IMR-90 (cell line): ENCODE measurements at places on chromosomes 3 and 15. TPM values are rescaled to one million over a fixed set of nuclear protein-coding genes. Genes with fewer than 3 reads are reported as not detected.
A peak's percentile ranks its signal among the peaks of the same experiment; 100 is the strongest.

TRA2B gene
- polyA plus RNA-seq = 119 and 127 TPM in 2 replicates

IVD gene
- 38.3 and 41.1 TPM in 2 replicates for polyA plus RNA-seq

MST1R gene
- 0.10 and 0.14 TPM in 2 replicates for polyA plus RNA-seq

CORO2B gene
- 39.3 and 43.2 TPM in 2 replicates for polyA plus RNA-seq

POLQ gene
- 1.7 and 1.8 TPM in 2 replicates for polyA plus RNA-seq

ALDH1A2 gene
- polyA plus RNA-seq = not detected in 2 replicates

ZDHHC23 gene
- polyA plus RNA-seq = 0.24 and 0.50 TPM in 2 replicates

LDHAL6B gene
- not detected in 2 replicates for polyA plus RNA-seq

- DNase-seq = peak; percentile 86
Measured at GRCh38 chr3:14391033-14391432, 11.4 kb upstream of the SLC6A6 start.

GRCh38 chr3:108073764-108074431, 16.9 kb downstream of the CD47 start:
- peak; percentile 19 for DNase-seq

DNA sequence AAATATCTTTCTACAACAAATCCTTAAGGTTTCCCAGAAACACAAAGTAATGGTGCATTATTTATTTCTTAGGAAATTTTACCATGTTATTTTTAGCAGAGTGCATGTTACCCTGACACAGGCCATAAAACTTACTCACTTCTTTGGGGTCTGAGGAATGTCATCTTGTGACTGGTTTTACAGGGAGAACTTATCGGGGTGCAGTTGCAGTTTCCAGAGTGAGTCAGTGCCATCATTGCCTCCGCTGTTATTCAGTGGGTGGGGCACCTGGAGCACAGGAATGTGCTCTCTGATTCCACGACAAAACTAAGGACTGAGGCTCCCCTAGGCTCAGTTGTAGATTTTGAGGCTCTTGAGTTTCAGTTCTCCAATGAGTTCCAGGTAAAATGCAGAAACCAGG, 11.1 kb upstream of the GREM1 start:
- no peak for DNase-seq

DNA sequence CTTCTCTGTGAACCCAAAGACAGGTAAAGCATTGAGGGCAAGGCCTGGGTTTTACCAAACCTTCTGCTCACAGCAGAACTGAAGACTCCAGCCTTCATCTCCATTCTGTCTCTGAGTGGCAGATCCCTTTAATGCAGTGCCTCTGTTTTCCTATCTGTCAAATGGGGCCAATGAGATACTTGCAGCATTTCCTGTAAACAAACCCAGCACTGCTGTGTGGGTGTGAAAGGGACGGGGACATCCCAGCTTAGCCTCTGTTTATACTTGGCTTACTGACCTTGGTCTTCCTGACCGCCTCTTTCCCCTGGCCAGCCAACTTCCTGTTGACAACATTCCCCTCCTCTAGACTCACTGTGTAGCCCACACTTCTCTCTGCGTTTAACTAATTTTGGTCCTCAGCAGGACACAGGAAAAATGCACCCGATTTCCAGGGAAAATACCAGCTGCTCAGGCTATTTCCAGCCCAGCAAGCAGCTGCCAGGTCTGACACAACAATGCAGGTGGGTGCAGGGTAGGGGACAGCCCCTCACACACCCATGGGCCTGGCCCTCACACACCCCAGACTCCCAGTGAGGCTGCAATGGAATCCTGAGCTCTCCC, 105.9 kb upstream of the HERC1 start:
- peak; percentile 75 for DNase-seq

DNA sequence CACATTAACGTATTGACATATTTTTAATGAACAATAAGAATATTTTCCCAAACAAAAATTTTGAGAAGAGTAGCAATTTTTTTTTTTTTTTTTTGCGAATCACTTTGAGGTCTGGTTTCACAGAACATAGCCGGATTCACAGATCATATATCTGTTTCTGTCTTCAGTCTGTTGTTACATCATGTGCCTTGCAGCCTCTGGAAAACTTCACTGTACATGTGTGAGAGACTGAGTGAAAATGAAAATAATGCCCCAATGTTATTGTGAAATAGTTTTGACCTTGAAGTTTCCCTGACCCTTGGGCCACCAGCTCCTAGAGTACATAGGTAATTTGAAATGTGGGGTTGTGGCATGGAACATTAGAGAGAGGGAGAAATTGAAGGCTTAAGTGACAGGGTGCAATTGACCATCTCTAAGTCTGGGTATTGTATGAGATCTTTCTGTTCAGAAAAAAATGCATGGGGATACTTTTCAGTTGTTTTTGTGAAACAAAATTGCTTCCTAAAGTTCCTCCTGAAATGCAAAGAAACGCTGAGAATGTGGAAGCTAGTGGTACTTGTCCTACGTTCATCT, 14.0 kb downstream of the ITPR1 start:
- peak; percentile 5 for DNase-seq

- DNase-seq = no peak
Measured at GRCh38 chr15:32879980-32880379, 162.2 kb downstream of the GREM1 start.

DNA sequence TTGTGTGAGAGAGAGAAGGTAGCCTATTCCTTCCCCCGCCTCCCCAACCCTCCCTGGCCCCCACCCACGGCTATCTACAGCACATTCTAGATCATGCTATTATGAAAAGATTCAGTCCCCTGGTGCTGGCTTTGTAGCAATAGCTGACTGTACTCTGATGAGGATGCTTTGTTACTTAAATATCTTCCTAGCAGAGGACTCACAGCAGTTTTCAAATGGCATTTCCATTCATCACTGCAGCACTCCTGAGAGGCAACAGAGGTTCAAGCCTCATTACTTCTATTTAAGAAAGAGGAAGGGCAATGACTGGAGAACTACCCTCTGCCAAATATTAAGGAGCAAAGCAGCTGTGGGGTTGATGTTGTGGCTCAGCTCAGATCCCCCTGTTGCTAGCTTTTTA, 61.0 kb downstream of the LRRN1 start:
- DNase-seq = no peak

GRCh38 chr15:26662283-26662682, 110.6 kb downstream of the GABRB3 start:
- no peak for DNase-seq

GRCh38 chr15:99736702-99737101, 3.5 kb upstream of the LYSMD4 start:
- DNase-seq = no peak

- DNase-seq = no peak
Measured at GRCh38 chr15:79130535-79131130, 40.1 kb upstream of the RASGRF1 start.

DNA sequence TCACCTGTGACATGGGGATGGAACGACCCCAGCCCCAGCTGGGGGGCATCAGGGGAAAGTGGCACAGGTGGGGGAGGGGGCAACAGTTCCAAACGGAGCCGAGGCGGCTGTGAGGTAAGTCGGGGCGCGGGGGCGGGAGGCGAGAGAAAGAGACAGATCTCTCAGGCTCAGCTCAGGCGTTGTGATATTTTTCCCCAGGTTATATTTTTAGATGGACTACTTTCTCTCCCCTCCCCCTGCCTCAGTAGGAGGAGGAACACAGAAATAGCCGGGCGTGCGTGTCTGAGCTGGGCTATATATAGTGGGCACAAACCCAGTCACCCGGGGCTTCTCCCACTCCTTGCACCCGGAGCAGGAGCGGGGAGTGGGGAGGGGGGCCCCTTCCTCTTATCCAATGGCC, 91.0 kb upstream of the LINGO1 start:
- DNase-seq = no peak

- no peak for DNase-seq
Measured at GRCh38 chr3:109888026-109888425, 550.7 kb upstream of the DPPA4 start.

DNA sequence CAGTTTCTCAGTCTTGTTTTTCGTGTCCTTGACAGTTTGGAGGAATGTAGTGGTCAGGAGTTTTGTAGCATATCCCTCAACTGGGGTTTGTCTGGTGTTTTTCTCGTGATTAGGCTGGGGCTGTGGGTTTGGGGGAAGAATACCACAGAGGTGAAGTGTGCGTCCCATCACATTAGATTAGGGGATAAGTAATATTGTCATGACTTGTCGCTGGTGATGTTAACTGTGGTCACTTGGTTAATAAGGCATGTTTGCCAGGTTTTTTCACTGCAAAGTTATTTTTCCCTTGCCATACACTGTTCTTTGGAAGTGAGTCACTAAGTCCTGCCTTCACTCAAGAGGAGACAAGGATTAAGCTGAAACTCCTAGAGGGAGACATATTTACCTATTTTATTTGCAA, 39.1 kb downstream of the PAK2 start:
- DNase-seq = peak; percentile 74

- no peak for DNase-seq
Measured at GRCh38 chr15:89648106-89649012, 6.9 kb downstream of the KIF7 start.

DNA sequence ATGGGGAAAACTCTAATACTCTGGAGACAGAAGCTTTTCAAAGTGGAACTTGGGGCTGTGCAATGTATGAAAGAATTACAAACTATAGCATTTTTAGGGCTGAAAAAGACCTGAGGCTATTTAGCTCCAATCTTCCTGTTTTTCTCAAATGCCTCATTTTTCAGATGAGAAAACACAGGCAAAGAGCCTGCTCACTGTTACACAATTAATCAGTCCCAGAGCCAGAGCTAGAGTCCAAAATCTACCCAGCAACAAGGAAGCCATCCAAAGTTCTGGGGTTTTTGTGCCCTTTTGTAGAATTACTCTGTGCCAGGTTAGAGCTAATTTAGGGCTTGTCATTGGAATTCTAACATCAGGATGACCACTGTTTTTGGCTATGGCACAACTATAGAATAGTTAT, 45.5 kb downstream of the GPR149 start:
- DNase-seq = no peak

- no peak for DNase-seq
Measured at GRCh38 chr15:50289749-50290148, 24.2 kb upstream of the HDC start.

DNA sequence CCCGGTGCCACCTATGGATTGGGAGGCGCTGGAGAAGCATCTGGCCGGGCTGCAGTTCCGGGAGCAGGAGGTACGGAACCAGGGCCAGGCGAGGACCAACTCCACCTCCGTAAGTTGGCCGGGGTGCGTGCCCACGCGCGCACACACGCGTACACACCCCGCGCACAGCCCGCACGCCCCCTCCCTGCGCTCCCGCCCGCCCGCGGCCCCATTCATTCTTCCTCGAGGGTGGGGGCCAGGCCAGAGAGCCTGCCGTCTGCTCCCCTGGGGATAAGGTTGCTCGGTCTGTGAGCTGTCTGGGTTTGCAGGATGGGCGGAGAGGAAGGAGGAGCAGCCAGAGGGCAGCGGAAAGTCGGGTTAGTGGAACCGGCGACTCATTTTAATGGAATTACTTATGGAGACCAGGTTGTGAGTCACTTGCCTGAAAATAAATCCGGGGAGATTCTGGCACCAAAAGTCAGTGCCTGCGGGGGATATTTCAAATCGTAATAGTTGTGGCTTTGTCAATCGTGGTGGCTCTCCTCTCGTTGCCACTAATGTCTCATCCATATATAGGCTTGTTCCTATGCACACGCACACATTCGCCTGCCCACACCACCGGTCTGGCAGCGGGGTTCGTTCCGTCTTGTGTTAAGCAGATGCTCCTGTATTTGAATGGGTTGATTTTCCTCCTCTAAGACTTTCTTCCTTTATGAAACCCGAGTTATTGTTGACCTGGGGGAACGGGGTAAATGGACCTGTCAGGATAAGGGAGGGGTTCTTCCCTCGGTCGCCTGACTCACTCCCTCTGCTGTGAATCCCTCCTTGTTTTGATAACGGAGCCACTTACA, 223.4 kb upstream of the IL12A start:
- peak; percentile 98 for DNase-seq

DNA sequence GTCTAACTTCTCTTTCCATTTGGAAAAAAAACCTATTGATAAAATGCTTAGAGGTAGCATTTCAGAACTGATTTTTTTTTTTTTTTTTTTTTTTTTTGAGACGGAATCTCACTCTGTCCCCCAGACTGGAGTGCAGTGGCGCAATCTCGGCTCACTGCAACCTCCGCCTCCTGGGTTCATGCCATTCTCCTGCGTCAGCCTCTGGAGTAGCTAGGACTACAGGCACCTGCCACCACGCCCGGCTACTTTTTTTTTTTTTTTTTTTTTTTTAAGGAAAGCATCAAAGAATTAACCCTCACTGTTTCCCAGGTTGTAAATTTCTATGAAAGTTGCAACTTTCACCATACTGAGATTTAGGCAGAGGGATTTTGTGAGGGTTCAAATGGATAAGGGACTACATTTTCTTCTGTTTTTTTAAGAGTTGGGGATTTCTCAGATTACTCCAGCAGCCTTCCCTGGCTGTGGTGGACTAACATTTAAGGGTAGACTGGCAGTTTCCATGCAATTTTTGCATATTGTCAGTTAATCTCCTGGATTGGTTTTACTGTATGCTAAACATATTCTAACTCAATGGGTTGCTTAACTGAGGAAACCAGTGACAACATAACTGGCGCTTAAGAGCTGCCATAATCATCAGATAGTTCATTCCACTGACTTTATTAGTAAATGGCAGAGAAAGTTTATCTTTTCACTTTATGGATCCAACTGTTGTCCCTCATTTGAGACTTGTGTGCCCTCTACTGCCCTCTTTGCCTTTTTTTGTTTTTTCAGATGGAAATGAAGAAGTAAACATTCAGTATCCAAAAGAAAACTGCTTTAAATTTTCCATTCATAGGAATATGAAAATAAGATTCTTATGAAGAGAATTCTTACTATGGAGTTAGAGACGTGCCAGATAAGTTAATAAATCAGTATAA, 93.7 kb downstream of the NPTN start:
- DNase-seq = no peak

- DNase-seq = no peak
Measured at GRCh38 chr3:56297281-56297840, 170.9 kb downstream of the ERC2 start.

DNA sequence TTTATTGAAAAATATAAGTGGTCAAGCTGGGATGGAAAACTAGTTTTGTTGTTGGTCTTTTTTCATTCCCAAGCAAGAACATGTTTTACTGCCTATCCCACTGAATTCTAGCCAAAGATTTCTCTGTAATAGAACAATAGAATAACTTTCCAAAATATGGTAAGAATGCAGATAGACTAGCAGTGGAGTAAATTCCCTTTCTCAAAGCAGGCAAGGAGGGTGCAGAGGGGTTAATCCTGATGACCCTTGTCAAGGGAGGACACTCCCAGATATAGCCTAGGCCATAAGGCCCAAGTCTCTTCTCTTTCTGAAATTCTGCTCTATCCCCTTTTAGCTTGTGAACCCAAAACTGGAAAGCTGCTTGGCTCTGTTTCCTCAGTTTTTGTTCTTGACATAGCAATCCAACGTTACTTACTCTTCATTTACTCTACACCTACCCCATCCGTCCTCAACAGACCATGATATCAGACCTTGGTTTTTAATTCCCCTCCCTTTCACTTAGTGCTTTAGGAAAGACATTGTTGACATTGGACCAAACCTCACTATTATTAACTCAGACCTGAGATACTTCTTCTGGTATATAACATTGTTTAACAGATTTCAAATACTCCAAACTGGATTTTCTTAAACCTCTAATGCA, 453.6 kb upstream of the THBS1 start:
- no peak for DNase-seq
